ENCODE measurements at places on chromosomes 16 and 17.

GRCh38 chr16:88937206-88937621 lies 39.8 kb downstream of the CBFA2T3 start:
- DNase-seq: no peak

DNA sequence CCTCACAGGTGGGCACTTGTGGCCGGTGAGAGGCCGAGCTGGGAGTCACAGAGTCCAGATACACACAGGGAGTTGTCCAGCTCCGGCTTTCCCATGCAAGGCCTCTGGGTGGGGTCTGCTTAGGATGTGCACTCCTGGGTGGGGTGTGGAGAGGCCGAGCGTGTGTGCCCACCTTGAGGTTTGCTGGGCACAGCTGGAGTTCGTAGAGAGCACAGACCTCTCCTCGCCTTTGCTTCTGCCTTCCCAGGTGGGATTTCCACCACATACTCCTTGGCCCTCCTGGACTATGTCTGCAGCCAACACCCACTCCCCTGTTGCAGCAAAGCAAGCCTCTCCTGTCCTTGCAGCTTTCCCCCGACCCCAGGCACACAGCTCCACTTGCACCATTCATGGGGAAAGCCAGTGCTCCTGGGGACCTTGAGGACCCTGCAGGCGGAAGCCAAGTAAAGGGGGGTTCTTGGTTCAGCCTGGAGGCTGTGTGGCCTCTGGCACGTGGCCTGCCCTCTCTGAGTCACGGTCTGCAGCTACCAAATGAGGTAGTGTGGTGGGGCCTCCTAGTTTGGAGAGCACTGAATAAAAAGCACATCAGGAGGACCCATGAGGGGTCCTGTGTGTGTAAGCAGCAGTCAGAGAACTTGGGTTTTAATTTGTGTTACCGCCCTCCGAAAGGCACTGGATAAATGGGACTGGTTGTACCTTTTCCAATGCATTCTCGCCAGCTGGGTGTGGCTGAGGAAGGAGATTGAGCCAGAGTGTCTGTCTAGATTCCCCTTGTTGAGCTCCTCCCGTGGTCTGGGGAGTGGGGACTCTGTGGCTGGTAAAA lies 31.5 kb downstream of the MPRIP start:
- DNase-seq: no peak

DNA sequence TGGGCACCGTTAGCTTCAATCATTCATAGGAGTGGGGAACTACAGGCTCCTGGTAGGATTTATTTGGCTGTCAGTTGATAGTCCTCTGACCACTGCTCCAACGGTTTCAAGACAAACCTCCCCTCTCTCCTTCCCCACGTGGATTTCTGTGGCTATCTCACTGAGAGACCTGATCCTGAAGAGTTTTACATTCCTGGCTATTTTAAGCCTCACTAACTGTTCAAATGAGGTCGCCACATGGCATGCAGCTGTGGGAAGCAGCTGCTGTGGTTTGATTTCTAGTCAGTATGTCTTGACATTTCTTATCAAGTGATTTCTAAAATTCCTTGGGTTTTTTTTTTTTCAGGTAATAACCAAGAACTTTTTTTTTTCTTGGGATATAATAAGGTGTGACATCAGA lies 38.3 kb downstream of the CDK5R1 start:
- DNase-seq: no peak

DNA sequence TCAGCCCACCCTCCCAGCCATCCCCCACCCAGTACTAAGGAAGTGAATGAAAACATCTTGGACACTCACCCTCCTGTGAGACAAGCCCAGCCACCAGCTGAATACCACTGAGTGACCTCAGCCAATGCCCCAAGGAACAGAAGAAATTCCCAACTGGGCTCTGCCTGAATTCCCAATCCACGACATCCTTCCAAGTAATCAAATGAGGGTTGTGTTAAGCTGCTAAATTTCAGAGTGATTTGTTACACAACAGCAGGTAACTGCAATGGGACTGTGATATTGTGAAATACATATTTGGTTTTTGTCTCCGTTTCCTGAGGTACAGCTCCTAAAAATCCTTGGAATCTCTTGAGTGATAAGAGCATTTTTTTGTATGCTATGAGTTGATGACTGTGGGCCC lies 578.7 kb upstream of the CDH11 start:
- DNase-seq: no peak

- no peak for DNase-seq
These were observed 4.9 kb downstream of the OR4D1 start for GRCh38 chr17:58153046-58153445.

DNA sequence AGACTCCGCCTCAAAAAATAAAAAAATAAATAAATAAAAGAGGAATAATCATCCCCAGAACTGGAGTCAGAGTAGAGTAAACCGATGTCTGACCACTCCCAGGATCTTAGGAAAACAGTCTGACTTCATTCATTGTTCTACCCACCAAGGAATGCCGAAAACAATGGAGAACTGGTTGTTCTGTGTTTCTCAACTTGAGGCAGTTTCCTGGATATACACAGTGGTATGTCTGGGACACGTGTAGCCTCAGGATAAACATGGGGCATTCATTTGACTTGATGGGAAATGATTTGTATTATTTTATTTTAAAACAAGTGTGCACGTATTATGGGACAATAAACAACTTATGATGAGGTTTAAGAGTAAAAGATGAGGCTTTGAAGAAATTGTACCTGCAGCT lies 32.8 kb upstream of the PAFAH1B1 start:
- DNase-seq: no peak

- DNase-seq: peak; percentile 100
These were observed at the start of gene TMEM170A for GRCh38 chr16:75464122-75464918. Gene TMEM170A (minus strand): TSS chr16:75464689. CDS start chr16:75464600, 89 bp downstream.

GRCh38 chr17:77528516-77529327 lies 388.0 kb downstream of the SEC14L1 start:
- peak; percentile 87 for DNase-seq

DNA sequence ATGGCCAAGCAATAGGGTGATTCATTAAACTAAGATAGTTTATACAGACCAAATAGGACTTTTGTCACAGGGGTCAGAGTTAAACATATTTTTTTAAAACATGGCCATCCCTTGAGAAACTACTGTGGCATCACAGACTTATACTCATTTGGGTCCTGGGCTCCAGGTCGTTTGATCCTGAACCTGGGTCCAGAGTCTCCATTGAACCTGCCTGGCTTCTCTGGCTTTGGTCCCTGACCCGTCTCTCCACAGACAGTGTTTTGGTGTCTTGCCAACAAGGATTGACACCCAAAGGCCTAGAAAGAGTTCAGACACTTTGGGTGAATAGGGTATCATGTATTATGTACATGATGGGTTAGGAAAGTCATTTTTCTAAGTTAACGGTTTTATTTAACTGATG lies 236.7 kb downstream of the PHKB start:
- DNase-seq: no peak

DNA sequence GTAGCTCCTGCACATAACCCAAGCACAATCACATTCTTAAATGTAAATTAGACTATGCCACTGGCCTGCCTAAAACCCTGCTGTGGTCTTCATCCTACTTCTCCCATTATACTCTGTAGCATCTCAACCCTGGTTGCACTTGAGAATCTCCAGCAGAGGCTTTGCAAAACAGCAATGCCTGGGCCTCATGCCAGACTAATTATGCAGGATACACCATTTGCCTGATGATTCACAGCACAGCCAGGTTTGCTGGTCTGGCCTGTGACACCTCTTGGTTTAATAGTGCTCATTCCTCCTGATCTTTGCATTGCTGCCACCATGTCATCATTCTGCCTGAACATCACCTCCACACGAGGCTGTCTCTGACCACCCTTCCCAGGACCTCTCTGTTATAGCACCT lies 491.9 kb upstream of the TOM1L1 start:
- DNase-seq: no peak

- peak; percentile 88 for DNase-seq
These were observed 262.5 kb downstream of the CBLN1 start for GRCh38 chr16:49019081-49019633.

- no peak for DNase-seq
These were observed 503 bp downstream of the C16orf54 start for GRCh38 chr16:29745121-29745852.

GRCh38 chr17:4536742-4537411 lies 18.3 kb downstream of the MYBBP1A start:
- no peak for DNase-seq

DNA sequence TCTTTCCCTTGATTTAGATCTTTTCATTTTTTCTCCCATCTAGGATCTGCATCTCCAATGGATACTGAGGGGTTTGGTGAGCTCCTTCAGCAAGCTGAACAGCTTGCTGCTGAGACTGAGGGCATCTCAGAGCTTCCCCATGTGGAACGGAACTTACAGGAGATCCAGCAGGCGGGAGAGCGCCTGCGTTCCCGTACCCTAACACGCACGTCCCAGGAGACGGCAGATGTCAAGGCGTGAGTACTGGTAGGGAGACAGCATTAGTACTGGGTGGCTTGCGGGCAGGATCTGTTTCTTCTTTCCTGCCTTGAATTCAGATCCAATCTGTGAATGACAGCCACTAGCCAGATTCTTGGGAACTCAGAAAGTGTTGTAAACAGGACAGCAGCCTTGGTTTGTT lies 18.3 kb downstream of the NUP93 start:
- DNase-seq: peak; percentile 18

DNA sequence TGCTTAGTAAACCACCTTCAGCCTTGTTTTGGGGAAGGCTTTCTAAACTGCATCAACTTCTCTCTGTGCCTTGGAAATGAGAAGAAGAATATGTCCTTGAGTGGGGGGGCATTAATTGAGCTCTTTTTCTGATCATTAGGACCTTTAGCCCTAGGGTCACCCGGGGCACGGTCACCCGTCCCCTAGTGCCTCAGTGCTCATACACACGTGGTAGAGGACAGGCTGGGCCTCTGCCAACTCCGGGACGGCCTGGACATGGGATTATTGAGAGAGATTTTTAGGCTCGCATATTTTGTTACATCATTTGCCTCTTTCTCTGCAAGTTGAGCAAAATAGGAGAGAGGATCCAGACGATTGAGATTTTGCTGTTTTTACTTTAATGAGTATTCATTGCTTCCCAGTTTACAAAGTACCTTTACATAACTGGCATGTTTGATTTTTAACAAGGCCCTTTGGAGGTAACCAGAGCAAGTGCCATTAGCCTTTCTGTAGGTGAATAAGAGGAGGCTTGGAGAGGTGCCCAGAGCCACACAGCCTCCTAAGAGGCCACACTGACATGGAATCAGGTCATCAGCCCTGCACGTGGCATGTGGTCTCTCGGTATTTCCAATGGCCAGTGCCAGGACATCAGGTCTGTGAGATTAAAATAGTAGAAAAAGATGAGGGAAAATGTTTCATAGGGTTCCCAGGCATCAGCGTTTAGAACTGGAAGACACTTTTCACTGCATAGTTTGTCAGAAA lies 11.1 kb downstream of the PMM2 start:
- DNase-seq: no peak

DNA sequence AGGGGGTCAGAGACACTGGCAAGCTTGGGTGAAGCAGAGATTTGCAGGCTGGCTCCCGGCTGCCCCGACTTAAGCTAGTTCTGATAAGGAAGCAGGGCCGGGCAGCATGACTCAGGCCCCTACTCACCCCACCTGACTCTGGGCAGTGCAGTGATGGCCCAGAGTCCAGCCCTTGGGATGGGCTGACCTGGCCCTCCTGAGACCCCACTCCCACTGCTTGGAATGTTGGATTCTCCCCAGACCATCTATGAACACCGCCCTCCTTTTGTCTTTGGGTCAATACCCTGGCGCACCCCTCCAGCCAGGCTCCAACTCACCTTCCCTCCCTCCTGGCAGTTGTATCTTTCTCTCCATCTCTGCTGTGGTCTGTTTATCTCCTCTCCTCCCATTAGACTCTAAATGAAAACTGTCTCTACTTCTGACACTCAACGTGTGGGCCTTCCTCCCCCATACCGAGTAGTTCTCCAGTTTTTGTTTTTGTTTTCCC lies 21.0 kb downstream of the LGALS3BP start:
- DNase-seq: no peak

- DNase-seq: no peak
These were observed 3.1 kb upstream of the KRT36 start for GRCh38 chr17:41492771-41493170.

GRCh38 chr16:68698091-68698490 lies 39.0 kb upstream of the CDH1 start:
- no peak for DNase-seq

GRCh38 chr17:80025796-80026195 lies 9.9 kb downstream of the TBC1D16 start:
- no peak for DNase-seq

DNA sequence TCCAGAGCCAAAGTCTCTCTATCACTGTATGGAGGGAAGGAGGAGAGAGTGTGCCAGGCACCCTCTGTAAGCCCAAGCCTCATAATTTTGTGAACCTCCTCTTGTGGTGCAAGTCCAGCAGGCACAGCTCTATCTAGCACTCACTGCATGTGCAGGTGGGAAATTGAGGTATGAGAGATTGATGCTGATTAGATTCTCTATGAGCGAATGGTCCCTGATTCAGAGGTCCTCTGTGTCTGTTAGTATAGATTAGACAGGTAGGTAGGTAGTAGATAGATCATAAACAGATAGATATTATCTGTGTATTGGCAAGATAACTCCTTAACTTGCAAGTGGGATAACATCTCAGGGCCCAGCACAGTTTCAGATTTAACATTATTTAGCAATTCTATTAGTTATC lies 209.5 kb downstream of the CNTNAP4 start:
- DNase-seq: no peak

- DNase-seq: no peak
These were observed 727 bp upstream of the TENT4B start for GRCh38 chr16:50152351-50152806.

- DNase-seq: no peak
These were observed 83.5 kb downstream of the KANSL1 start for GRCh38 chr17:46109603-46110189.

GRCh38 chr16:31357324-31358109 lies 2.5 kb downstream of the ITGAX start:
- DNase-seq: no peak

- no peak for DNase-seq
These were observed 447.8 kb upstream of the GOT2 start for GRCh38 chr16:59181821-59182420.

- DNase-seq: peak; percentile 43
These were observed 225.1 kb upstream of the CA10 start for GRCh38 chr17:52383493-52384100.

- DNase-seq: no peak
These were observed 2.5 kb downstream of the KNOP1 start for GRCh38 chr16:19715566-19715965.

- DNase-seq: no peak
These were observed 93.1 kb downstream of the ABCC12 start for GRCh38 chr16:48062681-48063080.

DNA sequence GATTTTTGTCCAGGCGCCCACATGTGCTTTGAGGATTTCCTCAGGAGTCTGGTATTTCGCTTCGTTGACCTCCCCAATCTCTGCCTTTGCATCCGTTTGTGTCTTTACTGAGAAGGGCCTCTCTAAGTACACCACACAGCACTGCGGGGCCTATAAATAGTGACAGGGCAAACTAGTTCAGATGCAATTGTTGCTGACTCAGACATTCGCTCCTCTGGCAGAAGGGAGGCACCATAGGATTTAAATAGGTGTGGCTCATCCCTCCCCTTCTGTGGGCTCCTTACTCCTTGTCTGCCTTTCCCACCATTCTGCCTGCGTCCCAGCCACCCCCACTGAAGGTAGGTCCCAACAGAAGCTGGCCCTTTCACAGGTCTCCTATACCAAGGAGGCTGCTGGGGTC lies 192.3 kb downstream of the SHISA9 start:
- DNase-seq: no peak
